SW 1271 (cell line): ENCODE measurements at places on chromosomes 4 and X.

DNA sequence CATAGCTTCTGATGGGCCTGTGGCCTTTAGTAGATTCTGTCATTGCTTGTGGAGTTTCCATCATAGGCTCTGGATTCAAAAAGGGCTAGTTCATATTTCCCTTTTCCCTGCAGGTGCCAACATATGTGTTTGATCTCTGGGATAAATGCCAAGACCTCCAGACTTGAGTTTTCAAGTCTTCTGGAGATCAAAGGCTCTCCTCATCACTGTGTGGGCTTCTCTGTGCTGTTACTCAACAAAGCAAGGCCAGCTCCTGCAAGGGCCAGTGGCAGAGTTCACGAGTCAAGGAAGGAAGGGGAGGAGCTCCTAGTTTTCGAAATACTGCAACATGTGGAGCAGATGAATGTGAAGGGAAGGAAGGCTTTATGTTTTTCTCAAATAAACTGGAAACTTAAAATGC is 62.7 kb upstream of the SCML1 start:
- DNase-seq: no peak

GRCh38 chrX:136097871-136098805 is 49.2 kb upstream of the FHL1 start:
- DNase-seq: no peak

DNA sequence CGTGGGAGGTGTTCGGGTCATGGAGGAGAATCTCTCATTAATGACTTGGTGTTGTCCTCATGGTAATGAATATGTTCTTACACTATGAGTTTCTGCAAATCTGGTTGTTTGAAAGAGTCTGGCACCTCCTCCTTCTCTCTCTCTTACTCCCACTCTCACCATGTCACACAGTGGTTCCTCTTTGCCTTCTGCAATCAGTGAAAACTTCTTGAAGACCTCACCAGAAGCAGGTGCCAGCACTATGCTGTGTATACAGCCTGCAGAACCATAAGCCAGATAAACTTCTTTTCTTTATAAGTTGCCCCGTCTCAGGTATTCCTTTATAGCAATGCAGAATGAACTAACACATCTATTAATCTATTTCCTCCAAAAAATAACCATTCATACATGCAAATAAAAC is 275.0 kb downstream of the ANTXR2 start:
- no peak for DNase-seq

DNA sequence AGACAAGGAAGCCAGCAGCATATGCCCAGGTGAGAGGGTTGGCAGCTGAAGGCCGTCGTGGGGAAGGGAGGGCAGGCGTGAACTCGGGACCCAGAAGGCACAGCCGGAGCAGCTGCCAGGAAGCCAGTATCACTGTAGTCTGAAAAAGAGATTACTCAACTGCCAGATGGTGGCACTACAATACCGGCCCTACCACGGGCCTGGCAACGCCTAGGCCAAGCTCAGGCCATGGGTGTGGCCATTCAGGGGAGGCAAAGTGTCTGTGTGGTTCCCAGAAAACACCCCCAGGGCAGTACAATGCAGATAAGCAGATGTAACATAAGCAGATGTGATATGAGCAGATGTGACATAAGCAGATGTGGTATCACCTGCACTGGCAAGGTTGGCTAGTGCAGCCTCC is 236.0 kb downstream of the AFAP1 start:
- no peak for DNase-seq

GRCh38 chr4:158302076-158302866 is 92.0 kb downstream of the TMEM144 start:
- no peak for DNase-seq
